ENCODE measurements at places on chromosomes 12 and 14.

GRCh38 chr12:24252602-24253001, 303.1 kb upstream of the SOX5 start:
- DNase-seq: no peak

- DNase-seq: no peak
Observed at GRCh38 chr12:1350055-1350933, 244.1 kb downstream of the FBXL14 start.

DNA sequence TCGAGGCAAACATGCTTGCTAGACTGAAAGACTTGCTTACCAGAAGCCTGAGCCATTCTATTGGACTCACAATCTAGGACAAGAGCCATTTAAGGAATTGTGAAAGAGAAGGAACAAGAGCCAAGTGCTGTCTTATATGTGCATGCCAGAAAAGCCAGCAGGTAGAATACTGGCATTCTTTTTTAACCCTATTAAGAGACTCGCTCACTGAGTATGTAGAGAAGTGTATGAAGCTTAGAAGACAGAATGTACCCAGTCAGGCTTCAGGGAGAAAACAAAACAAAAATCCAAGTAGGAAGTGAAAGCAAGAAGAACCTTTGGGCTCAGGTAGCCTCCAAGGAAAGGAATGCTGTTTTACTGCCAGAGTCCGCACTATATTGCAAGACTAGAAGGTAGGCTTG, 65.9 kb downstream of the DCAF5 start:
- DNase-seq: no peak

GRCh38 chr12:71958993-71959578, 20.4 kb downstream of the TPH2 start:
- no peak for DNase-seq

DNA sequence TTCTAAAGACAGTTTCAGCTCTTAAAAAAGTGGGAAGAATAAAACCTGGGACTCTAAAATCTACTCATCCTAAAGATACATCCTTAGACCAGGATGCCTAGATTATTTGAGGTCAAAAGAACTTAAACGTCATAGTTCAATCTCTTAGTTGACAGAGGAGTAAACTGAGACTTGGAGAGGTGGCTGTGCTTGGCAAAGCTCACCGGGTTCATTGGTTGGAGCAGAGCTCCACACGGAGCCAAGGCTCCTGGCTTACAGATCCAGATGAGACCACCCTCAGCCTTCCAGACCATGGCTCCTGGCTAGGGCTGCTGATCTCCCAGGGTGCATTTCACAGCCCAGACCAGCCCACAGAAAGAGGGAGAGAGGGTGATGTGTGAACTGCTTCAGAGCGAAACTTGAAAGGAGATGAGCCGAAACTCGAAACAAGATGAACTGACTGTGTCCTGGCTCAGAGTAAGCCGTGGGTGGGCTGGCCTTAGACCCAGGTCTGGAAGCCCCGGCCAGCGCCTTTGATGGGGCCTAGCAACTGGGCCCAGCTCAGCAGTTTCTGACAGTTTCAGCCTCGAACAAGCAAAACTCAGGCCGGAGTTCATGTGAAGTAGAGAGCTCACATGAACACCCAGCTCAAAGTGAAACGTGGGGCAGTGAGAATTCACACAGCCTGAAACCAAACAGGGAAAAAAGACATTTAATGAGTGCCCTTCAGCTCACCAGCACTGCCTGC, 1044.8 kb downstream of the BCL11B start:
- DNase-seq: no peak

- DNase-seq: no peak
Observed at GRCh38 chr12:117187421-117187820, 2.8 kb downstream of the FBXO21 start.
